ENCODE measurements at places on chromosomes 2 and 18. TPM values are rescaled to one million over a fixed set of nuclear protein-coding genes. Genes with fewer than 3 reads are reported as not detected.

GRCh38 chr2:79860228-79861058 is 347.6 kb downstream of the CTNNA2 start:
- no peak for DNase-seq
- no peaks in the 10 kb centered on the region for H3K27me3 ChIP-seq
- H3K4me1 ChIP-seq: no peaks in the 10 kb centered on the region

Gene THSD7B
- 0.76 TPM for total RNA-seq

GRCh38 chr18:1090758-1091157 is 186.1 kb downstream of the ADCYAP1 start:
- H3K27ac ChIP-seq: no peak overlapping the region
- H3K4me1 ChIP-seq: no peaks in the 10 kb centered on the region
- no peaks in the 10 kb centered on the region for H3K36me3 ChIP-seq
- no peaks in the 10 kb centered on the region for H3K27me3 ChIP-seq
- no peak overlapping the region for H3K4me3 ChIP-seq

DNA sequence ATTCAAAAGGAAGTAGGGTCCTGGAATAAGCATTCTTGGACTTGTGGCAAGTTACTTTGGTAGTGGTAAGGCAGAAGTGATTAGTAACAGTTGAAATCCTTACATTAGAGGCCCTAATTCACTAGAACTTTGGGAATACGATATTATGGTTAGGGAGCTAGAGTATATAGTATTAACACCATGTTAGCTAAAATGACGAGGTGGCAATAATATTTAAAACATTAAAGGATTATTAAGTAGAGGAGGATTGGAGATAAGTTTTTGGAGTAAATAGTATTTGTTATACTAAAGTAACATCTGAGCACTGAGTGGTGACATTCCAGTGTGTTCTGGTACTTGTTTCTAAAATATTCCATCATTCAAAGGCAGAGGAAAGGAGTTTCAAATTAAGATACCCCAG is 91.0 kb downstream of the AGPS start:
- no peak overlapping the region for H3K27ac ChIP-seq
- H3K36me3 ChIP-seq: no peaks in the 10 kb centered on the region
- no peaks in the 10 kb centered on the region for H3K4me1 ChIP-seq
- no peak overlapping the region for H3K4me3 ChIP-seq
- no peak for DNase-seq
- H3K27me3 ChIP-seq: no peaks in the 10 kb centered on the region

- no peak overlapping the region for H3K4me3 ChIP-seq
- no peaks in the 10 kb centered on the region for H3K4me1 ChIP-seq
- H3K27me3 ChIP-seq: no peaks in the 10 kb centered on the region
- H3K27ac ChIP-seq: no peak overlapping the region
- H3K36me3 ChIP-seq: no peaks in the 10 kb centered on the region
- no peak for DNase-seq
Observed at GRCh38 chr2:40187054-40187453, 264.8 kb downstream of the SLC8A1 start.

GRCh38 chr2:96161898-96162297 is 16.7 kb upstream of the DUSP2 start:
- H3K4me1 ChIP-seq: peaks cover 69% of the 10 kb centered on the region
- H3K27ac ChIP-seq: no peak overlapping the region
- H3K4me3 ChIP-seq: no peak overlapping the region
- no peaks in the 10 kb centered on the region for H3K36me3 ChIP-seq

- H3K4me1 ChIP-seq: peaks cover 82% of the 10 kb centered on the region
- H3K27ac ChIP-seq: peak overlapping the region; percentile 82
- H3K36me3 ChIP-seq: no peaks in the 10 kb centered on the region
- H3K27me3 ChIP-seq: no peaks in the 10 kb centered on the region
Observed at GRCh38 chr2:196233805-196234475, 62.6 kb upstream of the STK17B start.

GRCh38 chr2:67515538-67515937 is 118.4 kb downstream of the ETAA1 start:
- H3K27ac ChIP-seq: no peak overlapping the region
- H3K4me1 ChIP-seq: no peaks in the 10 kb centered on the region
- no peaks in the 10 kb centered on the region for H3K36me3 ChIP-seq
- no peak overlapping the region for H3K4me3 ChIP-seq

GRCh38 chr18:78801011-78801410 is 178.6 kb upstream of the SALL3 start:
- no peak overlapping the region for H3K4me3 ChIP-seq
- DNase-seq: no peak

- H3K27me3 ChIP-seq: no peaks in the 10 kb centered on the region
- H3K36me3 ChIP-seq: no peaks in the 10 kb centered on the region
- no peak overlapping the region for H3K27ac ChIP-seq
- no peaks in the 10 kb centered on the region for H3K4me1 ChIP-seq
- no peak overlapping the region for H3K4me3 ChIP-seq
Observed at GRCh38 chr18:29779096-29779495, 1263.4 kb downstream of the DSC3 start.

Gene DCDC2C
- total RNA-seq: not detected

DNA sequence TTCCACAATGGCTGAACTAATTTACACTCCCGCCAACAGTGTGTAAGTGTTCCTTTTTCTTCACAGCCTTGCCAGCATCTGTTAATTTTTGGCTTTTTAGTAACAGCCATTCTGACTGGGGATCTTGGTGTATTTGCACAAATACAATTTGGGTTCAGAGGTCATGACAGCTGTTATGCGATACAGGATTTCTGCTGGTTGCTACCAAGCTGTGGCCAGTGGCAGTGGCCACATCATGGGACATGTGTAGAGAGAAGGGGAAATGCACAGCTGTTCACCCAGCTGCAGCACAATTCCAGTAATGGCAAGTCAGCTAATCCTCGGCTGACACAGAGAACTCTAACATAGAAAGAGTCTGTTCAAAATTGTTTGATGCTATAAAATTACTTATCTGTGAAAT is 21.0 kb upstream of the SELENOI start:
- no peak overlapping the region for H3K4me3 ChIP-seq
- no peak overlapping the region for H3K27ac ChIP-seq
- H3K36me3 ChIP-seq: no peaks in the 10 kb centered on the region
- DNase-seq: no peak

- no peaks in the 10 kb centered on the region for H3K36me3 ChIP-seq
- no peak overlapping the region for H3K27ac ChIP-seq
- H3K27me3 ChIP-seq: no peaks in the 10 kb centered on the region
- H3K4me3 ChIP-seq: peak overlapping the region; percentile 74
Observed at GRCh38 chr18:58044370-58045241, 580 bp downstream of the NEDD4L start.

DNA sequence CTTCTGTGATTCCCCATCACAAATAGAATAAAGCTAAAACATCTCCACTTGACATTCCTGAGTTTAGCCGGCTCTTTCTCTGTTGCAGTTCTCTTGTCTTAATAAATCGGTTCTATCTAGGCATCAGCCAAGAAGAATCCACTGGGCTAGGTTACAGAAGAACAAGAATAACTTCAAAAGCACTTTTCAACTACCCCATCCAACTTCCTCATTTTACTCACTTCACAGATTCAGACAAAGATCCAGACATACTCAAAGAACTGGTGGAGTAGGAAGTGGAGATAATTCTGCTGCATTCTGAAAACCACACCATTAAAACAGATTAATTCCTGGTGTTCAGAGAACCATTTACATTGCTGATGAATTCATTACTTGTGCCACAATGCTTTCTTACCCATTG is 9.6 kb upstream of the ALPK2 start:
- H3K4me1 ChIP-seq: peaks cover 36% of the 10 kb centered on the region
- DNase-seq: peak; percentile 71
- H3K27ac ChIP-seq: no peak overlapping the region
- no peaks in the 10 kb centered on the region for H3K36me3 ChIP-seq

DNA sequence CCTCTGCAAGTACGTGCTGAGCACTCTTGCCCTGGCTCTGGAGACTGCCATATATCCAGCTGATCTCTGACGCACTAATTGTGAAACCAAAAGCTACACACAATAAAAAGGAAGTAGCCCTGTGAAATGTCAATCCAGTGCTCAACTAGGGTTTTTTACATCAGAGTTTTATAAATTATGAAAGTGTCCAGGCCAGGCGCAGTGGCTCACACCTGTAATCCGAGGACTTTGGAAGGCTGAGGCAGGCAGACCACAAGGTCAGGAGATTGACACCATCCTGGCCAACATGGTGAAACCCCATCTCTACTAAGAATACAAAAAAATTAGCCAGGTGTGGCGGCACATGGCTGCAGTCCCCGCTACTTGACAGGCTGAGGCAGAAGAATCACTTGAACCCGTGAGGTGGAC is 24.5 kb upstream of the PEX13 start:
- DNase-seq: peak; percentile 90
- peak overlapping the region; percentile 86 for H3K27ac ChIP-seq
- H3K4me3 ChIP-seq: no peak overlapping the region

Measured in B cell (primary cell).